Regular cardiac myocyte (primary cell): ENCODE measurements at places on chromosomes 5 and 9. TPM values are rescaled to one million over a fixed set of nuclear protein-coding genes. Genes with fewer than 3 reads are reported as not detected.

The IFNE gene
- 4.4 and 9.6 TPM in 2 replicates for total RNA-seq

The AJM1 gene
- 1.5 and 6.8 TPM in 2 replicates for total RNA-seq

The GABRG2 gene
- not detected in 2 replicates for total RNA-seq

The RASEF gene
- under 0.01 and 0.28 TPM in 2 replicates for total RNA-seq

The FAXDC2 gene
- total RNA-seq, result 0.77 and 7.9 TPM in 2 replicates

The ADGRD2 gene
- total RNA-seq, result not detected in 2 replicates

The COL23A1 gene
- under 0.01 and 0.28 TPM in 2 replicates for total RNA-seq

The FRRS1L gene
- 0.19 and 0.28 TPM in 2 replicates for total RNA-seq

The CDH9 gene
- total RNA-seq, result not detected in 2 replicates

The PCDHB11 gene
- total RNA-seq, result 0.19 and 0.85 TPM in 2 replicates

The ISL1 gene
- not detected in 2 replicates for total RNA-seq

The SAXO1 gene
- total RNA-seq, result under 0.01 TPM in 1 of 2 replicates, not detected in the other

The TYRP1 gene
- total RNA-seq, result 1.7 TPM in 1 of 2 replicates, not detected in the other

The SHC3 gene
- 17.8 and 22.3 TPM in 2 replicates for total RNA-seq

The ABLIM3 gene
- total RNA-seq, result 22.8 and 26.5 TPM in 2 replicates

The GTF3C5 gene
- 31.3 and 38.2 TPM in 2 replicates for total RNA-seq

The SHISAL2B gene
- not detected in 2 replicates for total RNA-seq

The TGFBI gene
- 601 and 2,751 TPM in 2 replicates for total RNA-seq

The ZNF483 gene
- 1.2 and 2.0 TPM in 2 replicates for total RNA-seq

The PHF24 gene
- 0.28 TPM in 1 of 2 replicates, not detected in the other for total RNA-seq

The ARID3C gene
- total RNA-seq, result under 0.01 and 0.28 TPM in 2 replicates

The WNK2 gene
- total RNA-seq, result not detected in 2 replicates

The FYB1 gene
- under 0.01 and 0.77 TPM in 2 replicates for total RNA-seq

The GABRA1 gene
- not detected in 2 replicates for total RNA-seq

The SLC26A2 gene
- total RNA-seq, result 18.0 and 19.4 TPM in 2 replicates

The NXNL2 gene
- 0.38 and 2.5 TPM in 2 replicates for total RNA-seq

The GLIPR2 gene
- total RNA-seq, result 31.3 and 41.4 TPM in 2 replicates

The CHSY3 gene
- 12.5 and 25.1 TPM in 2 replicates for total RNA-seq

The C9orf43 gene
- total RNA-seq, result 0.28 and 0.58 TPM in 2 replicates

The CTXN3 gene
- not detected in 2 replicates for total RNA-seq

The ELOVL7 gene
- total RNA-seq, result under 0.01 and 0.28 TPM in 2 replicates

The FOXE1 gene
- total RNA-seq, result under 0.01 TPM in 2 replicates

The CDO1 gene
- 1.5 and 3.4 TPM in 2 replicates for total RNA-seq

The PCDHA5 gene
- under 0.01 TPM in 2 replicates for total RNA-seq

The SPATA6L gene
- 0.28 and 0.38 TPM in 2 replicates for total RNA-seq

The ANKRD18B gene
- total RNA-seq, result 2.8 and 8.2 TPM in 2 replicates

The WNT8A gene
- not detected in 2 replicates for total RNA-seq

The PAX5 gene
- under 0.01 TPM in 1 of 2 replicates, not detected in the other for total RNA-seq

The SHOC1 gene
- under 0.01 TPM in 2 replicates for total RNA-seq

The NUTM2G gene
- not detected in 2 replicates for total RNA-seq

The PRR7 gene
- total RNA-seq, result 6.2 and 10.9 TPM in 2 replicates

The FER gene
- total RNA-seq, result 26.8 and 54.1 TPM in 2 replicates

The RNF180 gene
- total RNA-seq, result 4.0 and 8.7 TPM in 2 replicates

The ANKRD18A gene
- under 0.01 TPM in 1 of 2 replicates, not detected in the other for total RNA-seq

The IFNA13 gene
- not detected in 2 replicates for total RNA-seq

The MYMK gene
- total RNA-seq, result not detected in 2 replicates

The ANGPTL2 gene
- 5.9 and 32.7 TPM in 2 replicates for total RNA-seq

The DNAI1 gene
- 0.28 TPM in 1 of 2 replicates, not detected in the other for total RNA-seq

The IFNA21 gene
- not detected in 2 replicates for total RNA-seq

The FBP2 gene
- total RNA-seq, result not detected in 2 replicates

The NRG2 gene
- total RNA-seq, result 0.56 and 0.77 TPM in 2 replicates

The HBEGF gene
- 5.6 and 32.6 TPM in 2 replicates for total RNA-seq

The ITK gene
- total RNA-seq, result under 0.01 TPM in 1 of 2 replicates, not detected in the other
